Cardiac muscle cell (in vitro differentiated cells and primary cell): ENCODE measurements at places on chromosomes 3 and 15.

DNA sequence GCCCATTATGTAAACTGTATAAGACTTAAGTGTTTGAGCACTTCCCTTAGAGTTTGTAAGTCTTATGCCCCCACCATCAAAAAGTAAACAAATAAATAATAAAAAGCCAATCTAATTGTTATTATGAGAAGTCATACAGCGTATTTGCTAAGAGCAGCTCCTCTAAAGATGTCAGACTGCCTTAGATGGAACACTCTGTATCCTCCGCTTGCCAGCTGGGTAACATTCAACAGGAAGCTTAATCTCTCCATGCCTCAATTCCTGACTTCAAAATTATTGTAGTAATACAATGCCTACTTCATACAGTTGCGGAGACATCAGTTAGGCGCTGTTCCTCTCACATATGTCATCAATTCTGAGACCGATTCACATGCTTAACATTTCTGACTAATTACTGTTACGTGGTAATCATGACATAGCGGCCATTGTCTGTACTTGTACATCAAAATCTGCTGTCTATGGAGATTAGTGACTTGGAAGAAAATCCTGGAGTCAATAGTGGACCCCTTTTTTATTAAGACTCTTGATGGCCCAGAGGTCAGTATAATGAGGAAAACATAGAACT, 417.7 kb downstream of the LPP start:
- DNase-seq: no peak

GRCh38 chr3:40597441-40597840, 72.7 kb downstream of the ZNF621 start:
- DNase-seq: peak; percentile 10

GRCh38 chr3:17372362-17373210, 369.8 kb downstream of the TBC1D5 start:
- peak; percentile 7 for DNase-seq

DNA sequence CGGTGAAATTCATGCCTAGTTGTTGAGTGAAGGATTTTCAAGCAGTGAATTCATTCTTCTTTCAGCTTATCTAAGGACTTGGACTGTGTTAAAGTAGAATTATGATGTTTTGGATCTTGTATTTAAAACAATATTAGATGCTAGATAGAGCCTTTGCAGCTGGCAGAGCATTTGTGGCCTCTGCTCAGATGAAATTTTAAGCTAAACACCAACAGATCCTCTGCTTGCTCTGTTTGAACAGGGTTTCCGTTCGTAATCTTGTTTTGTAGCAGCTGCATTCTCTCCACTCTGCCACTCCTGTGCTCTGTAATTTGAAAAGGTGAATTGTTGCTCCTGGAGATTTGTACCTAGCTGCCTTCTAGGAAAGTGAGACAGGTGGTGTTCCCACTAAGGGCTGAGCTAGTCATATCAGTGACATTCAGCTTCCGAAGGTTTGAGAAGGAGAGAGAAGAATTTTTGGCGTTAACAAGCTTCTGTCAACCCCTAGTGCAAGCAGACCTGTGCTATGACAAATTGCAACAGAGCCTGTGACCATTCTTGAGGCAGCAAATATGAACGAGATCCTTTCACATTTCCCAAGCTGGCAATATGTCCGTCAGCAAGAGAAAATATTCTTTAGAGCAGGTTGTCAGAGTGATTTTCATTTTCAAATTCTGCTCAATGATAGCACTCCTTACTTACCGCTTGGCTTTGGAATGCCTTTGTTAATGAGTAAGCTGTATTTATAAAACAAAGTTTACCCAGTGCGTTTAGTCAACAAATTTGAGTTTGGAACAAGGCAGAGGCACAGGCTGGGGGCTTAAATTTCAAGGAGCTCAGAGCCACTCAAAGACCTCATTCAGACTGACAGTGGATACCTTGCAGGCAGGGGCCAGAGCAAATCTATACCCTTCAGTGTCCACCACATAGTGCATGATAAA, 5.3 kb downstream of the CHST2 start:
- peak; percentile 27 for DNase-seq

DNA sequence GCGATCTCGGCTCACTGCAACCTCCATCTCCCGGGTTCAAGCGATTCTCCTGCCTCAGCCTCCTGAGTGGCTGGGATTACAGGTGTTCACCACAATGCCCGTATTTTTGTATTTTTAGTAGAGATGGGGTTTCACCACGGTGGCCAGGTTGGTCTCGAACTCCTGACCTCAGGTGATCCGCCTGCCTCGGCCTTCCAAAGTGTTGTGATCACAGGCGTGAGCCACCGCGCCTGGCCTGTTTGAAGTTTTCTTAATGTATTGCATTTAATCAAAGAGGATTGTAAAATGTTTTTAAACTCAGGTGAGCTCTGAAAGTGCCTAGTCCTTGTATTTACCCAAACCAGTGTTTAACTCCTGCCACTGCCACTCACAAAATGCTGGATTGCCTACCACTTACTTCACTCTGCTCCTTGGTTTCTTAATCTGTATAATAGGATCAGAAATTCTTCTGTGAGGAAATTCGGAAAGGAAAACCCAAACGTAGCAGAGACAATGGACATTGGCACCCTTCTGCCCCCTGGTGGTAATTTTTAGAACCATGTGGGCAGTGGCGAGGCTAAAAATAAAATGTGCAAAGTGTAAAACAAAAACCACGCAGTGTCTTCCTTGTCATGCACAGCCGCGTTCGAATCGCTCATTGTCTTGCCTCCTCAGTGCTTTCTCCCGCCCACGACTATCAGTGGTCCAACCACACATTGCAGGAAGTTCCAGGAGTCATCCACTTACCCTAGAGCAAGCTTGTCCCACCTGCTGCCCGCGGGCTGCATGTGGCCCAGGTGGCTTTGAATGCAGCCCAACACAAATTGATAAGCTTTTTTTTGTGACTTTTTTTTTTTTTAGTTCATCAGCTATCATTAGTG, 27.3 kb downstream of the CEP19 start:
- peak; percentile 73 for DNase-seq

- DNase-seq: peak; percentile 29
Observed at GRCh38 chr15:80182611-80183261, 29.9 kb downstream of the FAH start.
